ENCODE measurements at places on chromosomes 2 and 18. TPM values are rescaled to one million over a fixed set of nuclear protein-coding genes. Genes with fewer than 3 reads are reported as not detected.

DNA sequence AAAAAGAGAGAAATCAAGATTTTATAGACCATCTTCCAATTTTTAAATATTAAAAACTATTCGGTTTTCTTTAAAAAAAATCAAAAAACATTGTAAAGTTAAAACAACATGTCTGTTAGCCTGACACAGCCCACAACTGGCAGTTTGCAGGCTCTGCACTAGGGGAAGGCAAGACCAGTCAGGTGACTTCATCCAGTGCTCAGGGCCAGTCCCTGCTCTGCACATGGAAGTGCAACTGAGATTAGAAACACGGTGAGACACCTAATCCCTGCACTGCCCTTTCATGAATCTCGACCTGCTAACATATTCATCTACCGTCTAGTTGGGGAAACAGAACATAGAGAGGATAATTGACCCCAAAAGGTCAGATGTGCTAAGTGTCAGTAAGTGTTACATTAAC lies 135.2 kb downstream of the BARD1 start:
- DNase-seq: no peak

DNA sequence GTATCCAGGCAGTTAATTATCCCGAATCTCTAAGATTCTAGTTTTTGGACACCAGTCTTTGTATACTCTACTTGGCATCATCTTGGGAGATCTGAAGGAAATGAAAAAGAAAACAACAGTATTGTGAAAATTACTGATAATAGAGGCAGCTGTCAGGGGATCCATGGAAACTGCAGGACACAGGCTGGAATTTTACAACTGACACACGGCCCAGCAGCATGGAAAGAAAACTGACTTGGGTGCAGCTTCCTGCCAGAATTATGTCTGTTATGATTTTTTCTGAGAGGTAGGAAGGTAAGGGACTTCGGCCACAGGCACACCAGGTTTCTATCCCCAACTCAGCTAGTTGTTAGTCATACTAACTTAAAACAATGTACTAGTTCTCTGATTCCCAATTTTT lies 57.7 kb upstream of the ERBB4 start:
- no peak for DNase-seq

- DNase-seq: no peak
Measured at GRCh38 chr2:29799628-29800027, 121.8 kb downstream of the ALK start.

GRCh38 chr2:196293751-196294515 lies 122.6 kb upstream of the STK17B start:
- no peak for DNase-seq

- DNase-seq: peak; percentile 24
Measured at GRCh38 chr2:236642584-236643291, 73.1 kb downstream of the ACKR3 start.

GRCh38 chr2:139438478-139438877 lies 658.3 kb upstream of the NXPH2 start:
- no peak for DNase-seq

DNA sequence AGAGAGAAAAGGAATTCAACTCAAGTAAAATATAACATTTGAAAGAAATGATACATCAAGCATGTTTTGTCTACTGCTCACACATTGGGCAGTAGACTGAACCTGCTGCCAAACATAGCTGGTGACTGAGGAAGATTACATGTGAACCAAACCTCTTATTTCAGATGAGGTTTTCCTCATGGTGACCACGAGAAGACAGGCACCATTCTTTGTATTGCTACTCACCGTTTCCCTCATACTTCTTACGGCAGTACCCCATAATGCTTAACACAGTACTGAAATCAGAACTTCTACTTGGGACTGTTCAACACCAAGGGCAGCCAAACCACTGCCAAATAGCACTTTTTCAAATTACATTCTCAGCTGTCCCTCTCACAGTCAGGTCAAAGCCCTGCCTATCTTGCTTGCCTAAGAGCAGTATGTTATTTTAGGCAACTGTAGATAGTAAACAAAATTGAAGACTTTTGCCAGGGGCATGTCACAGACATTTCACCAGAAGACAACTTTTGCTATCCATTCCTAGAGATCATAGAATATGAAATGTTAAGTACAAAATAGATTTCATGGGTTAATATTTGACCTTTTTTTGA lies 167.1 kb upstream of the DOK6 start:
- DNase-seq: no peak

GRCh38 chr2:235224410-235224809 lies 269.4 kb upstream of the AGAP1 start:
- no peak for DNase-seq

GRCh38 chr2:862731-863466 lies 87.8 kb upstream of the SNTG2 start:
- DNase-seq: no peak

GRCh38 chr2:95700519-95700918 lies 108.7 kb downstream of the TRIM43 start:
- DNase-seq: no peak

DNA sequence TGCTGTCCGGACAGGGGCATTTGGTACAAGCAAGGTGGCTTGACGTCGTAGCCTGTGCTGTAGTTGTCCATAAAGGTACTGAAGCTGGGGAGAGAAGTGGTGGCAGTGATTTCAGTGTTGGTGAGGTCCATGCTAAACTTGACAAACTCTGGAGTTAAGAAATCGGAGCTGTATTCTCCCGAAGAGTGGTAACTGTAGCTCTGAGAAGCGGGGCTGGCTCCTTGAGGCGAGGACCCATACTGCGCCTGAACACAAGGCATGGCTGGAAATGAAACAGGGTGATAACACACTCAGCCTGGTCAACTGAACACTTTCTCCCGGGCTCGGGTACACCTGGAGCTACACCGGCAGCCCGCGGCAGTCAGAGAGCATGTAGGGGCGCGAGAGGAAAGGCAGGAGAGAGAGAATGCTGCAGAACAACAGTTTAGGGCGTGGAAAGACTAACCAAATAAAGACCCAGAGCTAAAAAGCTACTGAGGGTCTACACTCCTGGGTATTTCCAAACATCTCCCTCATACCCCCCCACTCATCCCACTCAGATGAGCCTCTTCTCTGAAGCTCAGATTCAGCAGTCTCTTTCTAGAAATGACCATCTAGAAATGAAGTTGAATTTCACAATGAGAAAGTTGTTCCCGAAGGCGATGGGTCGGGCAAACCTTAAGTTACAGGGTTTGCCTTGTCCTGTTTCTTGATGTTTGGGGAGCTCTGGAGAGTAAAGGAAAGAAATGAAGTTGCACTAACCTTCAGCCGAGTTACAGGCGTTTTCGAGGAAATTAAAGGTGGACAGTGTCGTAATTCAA lies 2.4 kb downstream of the NR4A2 start:
- no peak for DNase-seq

DNA sequence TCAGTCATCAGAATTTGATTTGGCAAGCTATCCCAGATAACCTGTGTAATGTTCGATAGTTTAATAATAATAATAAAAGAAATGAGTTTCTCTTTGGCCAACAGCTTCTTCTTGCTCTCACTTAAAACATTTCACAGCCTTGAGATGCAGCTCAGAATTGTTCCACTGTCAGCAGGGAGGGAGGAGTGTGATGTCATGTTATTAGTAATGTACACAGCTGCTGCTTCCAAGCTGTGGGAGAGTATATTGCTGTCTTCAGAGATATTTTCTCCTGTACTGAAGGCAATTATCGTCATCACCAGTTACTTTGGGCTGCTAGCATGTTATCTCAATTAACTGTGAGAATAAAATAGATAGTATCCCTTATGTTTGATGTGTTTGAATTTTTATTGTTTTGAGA lies 146.9 kb upstream of the MAP3K20 start:
- no peak for DNase-seq

DNA sequence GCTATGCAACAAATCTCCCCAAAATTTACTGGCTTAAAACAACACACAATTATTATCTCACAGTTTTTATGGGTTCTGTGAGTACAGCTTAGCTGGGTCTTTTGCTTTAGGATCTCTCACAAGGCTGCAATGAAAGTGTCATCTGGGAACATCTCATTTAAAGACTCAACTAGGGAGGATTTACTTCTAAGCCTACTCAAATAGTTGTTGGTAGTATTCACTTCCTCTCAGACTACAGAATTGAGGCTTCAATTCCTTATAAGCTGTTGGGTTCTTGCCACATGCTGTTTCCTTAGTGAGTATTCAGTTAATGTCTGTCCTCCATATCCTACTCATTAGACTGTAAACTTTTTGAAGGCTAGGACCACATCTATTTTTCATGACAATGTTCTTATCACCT lies 72.3 kb downstream of the MDH1 start:
- DNase-seq: no peak

GRCh38 chr18:78612318-78612717 lies 367.3 kb upstream of the SALL3 start:
- DNase-seq: no peak

DNA sequence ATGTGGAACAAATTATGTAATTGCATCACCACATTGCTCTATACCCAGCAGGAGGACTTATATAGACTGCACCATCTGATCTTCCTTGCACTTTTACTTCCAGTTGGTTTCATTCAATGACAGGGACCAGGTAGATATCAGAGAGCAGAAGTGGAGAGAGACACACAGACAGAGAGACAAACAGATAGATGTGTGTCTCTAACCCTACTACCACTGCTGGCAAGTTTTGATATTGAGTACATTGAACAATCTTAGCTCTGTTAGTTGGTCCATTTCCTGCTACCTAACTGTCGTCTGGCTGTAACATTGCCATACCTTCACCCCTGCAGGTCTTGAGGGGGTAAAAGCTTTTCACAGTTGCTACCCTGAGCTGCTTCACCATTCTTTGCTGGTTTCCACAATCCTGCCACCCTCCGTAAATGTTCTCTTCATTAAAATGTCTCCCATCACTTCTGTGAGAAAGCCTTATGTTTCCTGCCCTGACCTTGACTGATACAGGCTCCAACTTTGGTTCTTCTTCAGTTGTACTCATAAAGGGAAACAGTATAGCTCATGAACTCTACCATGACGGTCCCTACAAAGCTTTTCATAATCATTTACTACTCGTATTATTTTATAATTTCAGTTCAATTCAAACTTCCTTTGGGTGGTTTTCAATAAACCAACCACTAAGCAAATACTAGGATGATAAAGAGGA lies 62.3 kb upstream of the ITGA4 start:
- no peak for DNase-seq

- no peak for DNase-seq
Measured at GRCh38 chr2:24576617-24577016, 85.6 kb downstream of the NCOA1 start.

- no peak for DNase-seq
Measured at GRCh38 chr2:223238301-223238700, 186.3 kb downstream of the KCNE4 start.

GRCh38 chr18:75638776-75639471 lies 211.4 kb upstream of the SMIM21 start:
- no peak for DNase-seq

DNA sequence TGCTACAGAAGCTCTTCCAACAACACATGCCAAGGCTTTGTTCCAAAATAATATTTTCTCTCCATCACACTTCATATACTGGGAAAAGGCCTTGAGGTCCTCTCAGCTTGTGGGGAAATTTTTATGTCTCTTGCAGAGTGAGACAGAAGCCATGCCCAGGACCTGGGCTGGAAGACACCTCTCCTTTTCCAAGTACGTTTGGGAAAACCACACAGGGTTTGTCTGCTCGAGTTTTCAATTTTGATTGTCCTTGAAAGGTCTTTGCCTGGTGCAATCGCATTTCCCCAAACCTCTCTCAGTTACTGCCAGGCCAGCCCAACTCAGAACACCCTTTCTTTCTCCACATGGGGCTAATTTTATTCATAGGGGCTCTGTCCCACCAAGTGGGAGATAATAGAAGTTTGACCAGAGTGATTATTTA lies 272.2 kb downstream of the OSR1 start:
- DNase-seq: peak; percentile 82

Gene CYS1
- 14.0 TPM for polyA plus RNA-seq

Gene PRSS56
- not detected for polyA plus RNA-seq

Gene FAM228A
- polyA plus RNA-seq: 1.1 TPM

Gene DSEL
- 4.1 TPM for polyA plus RNA-seq

Gene GPR39
- 6.4 TPM for polyA plus RNA-seq

Gene SERPINB13
- polyA plus RNA-seq: not detected

Gene GAL3ST2
- 0.31 TPM for polyA plus RNA-seq

Gene IL18RAP
- 0.43 TPM for polyA plus RNA-seq

Gene MBD2
- polyA plus RNA-seq: 76.2 TPM

Gene NEUROD1
- polyA plus RNA-seq: 1.0 TPM

Gene ALPG
- not detected for polyA plus RNA-seq

Measured in left lung (tissue), 14 donors.